ENCODE measurements at places on chromosomes 2 and 18.

GRCh38 chr2:20516291-20516645 lies 69.4 kb downstream of the RHOB start:
- no peak for DNase-seq

GRCh38 chr18:55369346-55369745 lies 218.6 kb downstream of the TCF4 start:
- DNase-seq: no peak

GRCh38 chr2:119208791-119209203 lies 14.8 kb upstream of the STEAP3 start:
- DNase-seq: no peak

DNA sequence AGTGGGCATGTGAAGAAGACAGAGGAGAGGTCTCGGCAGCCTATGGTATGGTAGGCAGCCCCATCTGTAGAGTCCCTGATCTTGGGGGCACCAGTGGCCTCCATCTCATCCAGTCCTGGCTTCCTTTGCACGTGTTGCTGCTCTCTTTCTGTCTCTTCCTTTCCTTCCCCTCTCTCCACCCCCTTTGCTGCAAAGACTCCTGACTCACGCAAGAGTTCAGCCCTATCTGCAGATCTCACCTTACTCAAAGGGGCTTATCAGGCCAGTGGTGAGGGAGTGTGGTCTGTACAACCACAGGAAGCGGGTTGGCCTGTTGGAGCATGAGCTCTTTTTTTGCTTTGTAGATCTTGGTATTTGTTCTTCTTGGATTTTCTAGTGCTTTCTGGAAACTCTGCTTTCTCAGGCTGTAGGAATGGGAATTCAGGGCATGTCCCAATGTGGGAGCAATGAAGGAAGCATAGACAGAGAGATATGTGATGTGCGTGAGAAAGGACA lies 14.6 kb upstream of the NT5DC4 start:
- DNase-seq: no peak

DNA sequence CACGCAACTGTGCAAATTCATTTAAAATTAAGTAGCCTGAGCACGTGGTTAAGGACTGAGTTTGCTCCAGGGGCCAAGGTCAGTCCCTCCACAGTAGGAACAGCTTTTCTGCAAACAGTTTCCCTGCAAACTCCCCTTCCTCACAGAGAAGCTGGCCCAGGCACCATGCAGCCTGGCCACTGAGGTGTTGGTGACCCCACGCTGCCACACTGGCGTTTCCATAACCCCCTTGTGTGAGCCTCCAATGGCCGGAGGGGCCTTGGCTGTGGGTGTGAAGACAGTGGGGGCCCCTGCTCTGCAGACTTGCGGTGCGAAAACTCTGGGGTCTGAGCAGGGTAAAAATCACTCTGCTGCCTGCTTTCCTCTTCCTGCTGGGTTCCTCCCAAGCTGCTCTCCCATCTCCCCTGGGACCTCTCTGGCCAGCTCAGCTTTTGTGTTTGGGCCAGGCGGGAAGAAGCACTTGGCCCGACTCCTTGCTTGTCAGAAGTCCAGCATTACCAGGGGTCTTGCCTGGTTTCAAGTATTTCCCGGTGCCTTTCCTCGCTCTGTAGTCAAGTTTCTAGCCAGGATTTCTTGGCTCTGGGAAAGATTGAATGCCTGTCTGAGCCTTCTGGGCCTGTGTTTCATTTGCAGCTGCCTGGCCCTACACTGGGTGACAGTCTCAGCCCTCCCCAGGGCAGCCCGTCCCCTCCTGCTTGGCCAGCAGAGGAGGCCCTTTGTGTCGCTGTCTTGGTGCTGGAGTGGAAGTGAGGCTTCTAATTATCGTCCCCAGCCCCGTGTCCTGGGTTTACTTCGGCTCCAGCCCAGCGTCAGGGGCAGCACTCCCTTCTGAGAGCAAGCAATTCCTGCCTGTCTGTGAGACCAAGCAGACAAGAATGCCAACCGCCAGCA lies 131.4 kb upstream of the SLC1A4 start:
- DNase-seq: peak; percentile 38

- DNase-seq: no peak
Measured at GRCh38 chr2:51011254-51011653, 20.7 kb downstream of the NRXN1 start.
